ENCODE measurements at places on chromosomes 13 and 19.
A peak's percentile ranks its signal among the peaks of the same experiment; 100 is the strongest.

GRCh38 chr13:25281193-25281934 lies 5.9 kb downstream of the MTMR6 start:
- no peak for DNase-seq

DNA sequence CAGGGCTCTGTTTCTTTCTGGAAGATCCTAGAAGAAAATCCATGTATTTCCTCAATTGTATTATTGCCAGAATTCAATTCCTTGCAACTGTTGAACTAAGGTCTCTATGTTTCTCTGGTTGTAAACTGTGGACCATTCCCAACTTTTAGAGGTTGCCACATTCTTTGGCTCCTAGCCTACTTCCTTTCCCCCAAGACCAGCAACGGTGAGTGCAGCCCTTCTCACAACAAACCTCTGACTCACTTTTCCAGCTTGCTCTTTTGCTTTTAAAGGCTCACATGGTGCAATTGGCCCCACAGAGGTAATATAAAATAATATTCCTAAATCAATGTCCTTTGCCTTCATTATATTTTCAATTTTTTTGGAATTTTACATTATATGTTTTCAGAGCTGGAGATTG lies 371.3 kb downstream of the SLITRK5 start:
- no peak for DNase-seq

DNA sequence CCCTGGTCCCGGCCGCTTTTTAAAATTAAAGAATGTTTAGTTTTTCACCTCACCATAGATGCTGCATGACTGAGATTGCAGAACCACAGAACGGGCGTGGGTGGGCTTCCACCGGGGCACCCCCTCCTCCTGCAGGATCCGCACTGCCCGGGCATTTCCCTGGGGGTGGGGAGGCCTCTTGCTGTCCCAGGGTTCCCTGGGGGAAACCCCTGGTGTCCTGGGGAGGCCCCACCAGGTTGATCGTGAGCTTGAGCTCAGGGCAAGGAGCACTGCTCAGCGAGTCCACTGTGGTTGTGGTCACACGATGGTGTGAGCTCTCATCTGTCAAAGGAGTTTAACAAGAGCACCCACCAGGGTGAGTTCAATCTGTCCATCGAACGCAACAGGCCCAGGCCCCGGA lies 11.4 kb upstream of the TCF3 start:
- DNase-seq = no peak

GRCh38 chr13:50979187-50979586 lies 69.6 kb downstream of the RNASEH2B start:
- DNase-seq = no peak

DNA sequence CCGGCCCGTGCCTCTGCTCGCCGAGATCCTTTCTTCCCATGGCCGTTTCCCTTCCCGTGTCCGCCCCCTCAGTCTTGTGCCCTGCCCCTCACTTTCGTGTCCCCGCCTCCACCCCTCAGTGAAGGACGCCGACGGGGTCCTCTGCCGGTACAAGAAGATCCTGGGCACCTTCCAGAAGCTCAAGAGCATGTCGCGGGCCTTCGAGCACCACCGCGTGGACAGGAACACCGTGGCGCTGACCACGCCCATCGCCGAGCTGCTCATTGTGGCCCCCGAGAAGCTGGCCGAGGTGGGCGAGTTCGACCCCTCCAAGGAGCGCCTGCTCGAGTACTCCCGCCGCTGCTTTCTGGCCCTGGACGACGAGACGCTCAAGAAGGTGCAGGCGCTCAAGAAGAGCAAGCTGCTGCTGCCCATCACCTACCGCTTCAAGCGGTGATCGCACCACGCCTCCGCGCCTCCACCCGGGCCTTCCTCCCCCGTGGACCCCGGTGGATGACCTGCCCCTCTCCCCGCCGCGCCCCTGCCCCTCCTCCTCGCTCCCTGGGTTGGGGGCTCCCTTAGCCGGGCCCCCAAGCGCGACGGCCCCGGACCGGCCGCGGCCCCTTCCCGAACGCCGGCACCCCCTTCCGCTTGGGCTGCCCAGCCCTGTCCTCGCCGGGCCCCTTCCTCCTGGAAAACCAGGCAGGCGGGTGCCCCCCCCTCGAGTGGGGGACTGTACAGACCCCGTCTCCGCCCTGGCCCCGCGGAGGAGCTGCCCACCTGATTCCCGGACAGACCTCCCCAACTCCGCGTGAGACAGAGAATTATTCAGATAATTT lies 2.3 kb upstream of the U2AF2 start:
- no peak for DNase-seq

DNA sequence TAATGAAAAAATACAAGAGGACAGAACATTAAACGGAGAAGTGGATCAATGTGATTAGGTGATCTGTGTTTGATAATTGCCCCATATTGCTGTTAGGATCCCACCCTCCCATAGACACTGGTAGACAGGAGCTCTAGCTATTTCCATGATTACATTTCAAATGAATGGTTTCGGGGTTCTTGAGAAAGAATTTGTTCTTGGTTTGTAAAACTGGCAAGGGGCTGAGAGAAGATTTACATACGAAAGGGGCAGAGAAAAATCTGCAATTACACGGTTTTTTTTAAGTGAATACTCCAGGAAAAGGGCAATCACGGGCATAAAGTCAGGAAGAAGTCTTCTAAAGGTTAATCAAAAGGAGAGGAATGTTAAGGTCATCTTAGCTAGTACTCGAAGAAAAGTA lies 2125.7 kb upstream of the PCDH20 start:
- no peak for DNase-seq

DNA sequence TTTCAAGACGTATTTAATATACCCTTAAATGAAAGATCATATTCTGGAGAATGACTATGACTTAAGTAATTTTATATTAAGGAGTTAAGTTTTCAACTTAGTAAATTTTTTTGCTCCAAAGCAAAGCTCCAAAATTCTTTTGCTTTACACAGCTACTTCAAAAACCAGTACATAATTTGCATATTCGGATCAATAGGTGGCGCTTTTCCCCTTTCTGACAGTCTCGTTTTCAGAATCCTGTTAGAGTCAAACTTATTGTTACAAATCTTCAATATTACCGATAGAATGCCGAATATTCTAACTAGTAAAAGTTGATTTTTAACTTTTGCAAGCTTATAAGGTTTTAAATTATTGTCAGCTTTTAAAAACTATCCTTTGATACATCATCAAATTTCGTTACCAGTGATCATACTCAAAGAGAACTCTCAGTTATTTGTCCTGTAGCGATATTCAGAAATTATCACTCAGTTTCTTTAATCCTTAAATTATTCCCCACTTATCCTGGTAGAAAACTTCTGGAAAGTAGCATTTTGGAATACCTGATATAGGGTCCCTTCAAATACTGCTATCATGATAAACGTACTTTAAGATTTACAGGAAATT lies 852.7 kb upstream of the KLHL1 start:
- DNase-seq = peak; percentile 61

DNA sequence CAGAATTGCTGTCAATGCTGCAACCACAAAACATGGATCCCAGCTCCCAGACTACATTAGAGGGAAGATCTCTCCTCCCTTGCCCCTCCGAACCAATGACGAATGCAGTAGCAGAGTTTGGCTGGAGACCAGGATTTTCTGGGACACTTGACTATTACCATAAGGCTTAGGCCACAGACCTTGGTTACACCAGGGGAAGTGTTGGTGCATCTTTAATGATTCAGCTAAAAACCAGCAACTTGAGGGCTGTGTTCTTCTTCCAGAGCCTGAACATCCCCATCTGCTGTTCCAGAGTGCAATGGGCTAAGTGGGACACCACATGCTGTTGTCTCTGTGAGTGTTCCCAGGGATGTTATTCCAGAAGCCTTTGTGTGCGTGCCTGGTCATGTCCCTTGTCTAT lies 528.2 kb downstream of the LMO7 start:
- no peak for DNase-seq

GRCh38 chr19:37725181-37725580 lies 5.6 kb upstream of the ZNF607 start:
- no peak for DNase-seq

DNA sequence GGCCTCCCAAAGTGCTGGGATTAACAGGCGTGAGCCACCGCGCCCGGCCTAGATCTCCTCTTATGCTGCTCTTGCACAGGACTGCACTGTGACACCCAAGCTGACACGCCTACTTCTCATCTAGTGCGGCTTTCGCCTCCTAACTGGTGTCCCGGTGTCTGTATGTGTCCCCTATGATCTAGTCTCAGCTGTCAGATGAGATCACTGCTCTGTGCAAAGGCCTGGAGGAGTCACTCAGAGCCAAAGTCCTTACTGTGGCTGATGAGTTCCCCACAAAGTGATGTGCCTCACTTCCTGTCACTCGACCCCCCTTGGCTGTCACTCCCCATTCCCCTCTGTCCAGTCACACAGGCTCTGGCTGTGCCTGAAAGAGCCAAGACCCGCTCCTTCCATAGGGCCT lies 2.5 kb downstream of the ZNF556 start:
- DNase-seq = no peak

- DNase-seq = no peak
Measured at GRCh38 chr13:83414393-83414792, 467.9 kb downstream of the SLITRK1 start.

GRCh38 chr19:16649734-16650133 lies 10.2 kb downstream of the SMIM7 start:
- no peak for DNase-seq

DNA sequence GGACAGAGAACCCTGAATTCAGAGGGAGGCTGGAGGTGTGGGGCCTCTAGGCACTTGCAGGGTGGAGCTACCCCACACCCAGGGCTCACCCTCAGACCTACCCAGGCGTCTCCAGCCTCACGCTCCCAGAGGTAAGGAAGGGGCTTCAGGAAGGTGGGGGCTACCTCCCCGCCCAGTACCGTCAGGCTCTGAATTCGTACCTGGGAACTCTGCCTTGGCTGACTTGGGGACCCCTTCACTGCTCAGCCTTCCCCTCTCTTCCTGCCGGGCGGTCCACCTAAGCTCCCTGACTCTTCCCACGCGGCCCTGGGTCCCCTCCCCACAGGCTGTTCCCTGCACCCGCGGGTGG lies 28.5 kb upstream of the PARP4 start:
- DNase-seq = no peak

GRCh38 chr13:27043013-27043412 lies 128.6 kb downstream of the USP12 start:
- DNase-seq = peak; percentile 87

GRCh38 chr19:4922530-4923275 lies 13.4 kb downstream of the UHRF1 start:
- DNase-seq = no peak

DNA sequence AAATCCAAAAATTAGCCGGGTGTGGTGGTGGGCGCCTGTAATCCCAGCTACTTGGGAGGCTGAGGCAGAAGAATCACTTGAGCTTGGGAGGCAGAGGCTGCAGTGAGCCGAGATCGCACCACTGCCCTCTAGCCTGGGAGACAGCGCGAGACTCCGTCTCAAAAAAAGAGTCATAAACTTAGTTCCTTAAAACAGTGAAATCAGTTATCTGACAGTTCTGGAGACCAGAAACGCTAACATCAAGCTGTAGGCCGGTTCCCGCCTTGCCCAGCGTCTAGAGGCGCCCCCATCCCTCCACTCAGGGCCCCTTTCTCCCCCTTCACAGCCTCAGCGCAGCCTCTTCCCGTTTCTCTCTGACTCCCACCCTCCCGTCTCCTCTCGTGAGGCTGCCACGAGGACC lies 11.9 kb downstream of the ADAT3 start:
- DNase-seq = no peak

DNA sequence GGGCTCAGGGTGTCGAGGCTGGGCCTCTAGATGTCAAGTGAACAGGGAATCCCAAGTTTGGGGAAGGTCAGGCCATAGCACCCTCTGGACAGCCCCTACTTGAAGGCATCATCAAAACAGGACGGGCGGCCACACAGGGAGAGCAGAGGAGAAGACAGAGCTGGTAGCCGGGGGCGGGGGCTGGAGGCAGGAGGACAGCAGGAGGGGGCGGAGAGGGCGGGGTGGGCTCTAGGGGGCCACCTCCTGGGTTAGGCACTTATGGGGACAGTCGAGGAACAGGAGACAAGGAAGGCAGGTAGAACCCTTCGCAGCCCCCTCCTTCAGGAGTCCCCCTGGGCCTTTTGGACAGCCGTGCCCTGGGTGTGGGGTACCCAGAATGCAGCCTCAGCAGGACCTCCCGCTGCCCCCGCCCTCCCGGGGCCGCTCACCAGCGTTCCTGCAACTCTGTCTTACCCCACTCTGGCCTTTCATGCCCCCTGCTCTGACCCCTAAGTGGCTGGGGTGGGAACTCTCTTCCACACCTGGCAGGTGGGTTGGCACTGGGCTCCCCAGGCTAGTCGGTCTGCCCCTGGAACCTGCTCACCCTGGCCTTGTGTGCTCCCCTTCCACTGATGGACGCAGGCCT lies 5.8 kb downstream of the SSBP4 start:
- DNase-seq = no peak

DNA sequence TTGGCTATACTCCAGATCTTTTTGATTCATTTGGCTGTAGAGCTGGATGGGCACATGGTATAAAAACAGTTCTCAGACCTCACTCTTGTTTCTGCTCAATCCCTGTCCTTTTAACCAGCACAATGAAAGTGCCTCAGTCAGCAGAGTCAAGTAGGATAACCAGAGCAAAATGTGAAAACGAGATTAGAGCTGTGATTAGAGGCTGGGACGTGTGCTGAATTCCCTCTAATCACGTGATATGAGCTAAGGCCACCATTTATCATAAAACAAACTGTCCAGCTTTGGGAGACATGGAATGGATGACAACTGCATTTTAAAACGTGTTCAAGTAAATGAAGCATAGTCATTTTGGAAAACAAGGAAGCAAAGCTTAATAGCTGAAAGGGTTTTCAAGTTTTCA lies 54.1 kb downstream of the GJA3 start:
- DNase-seq = no peak

DNA sequence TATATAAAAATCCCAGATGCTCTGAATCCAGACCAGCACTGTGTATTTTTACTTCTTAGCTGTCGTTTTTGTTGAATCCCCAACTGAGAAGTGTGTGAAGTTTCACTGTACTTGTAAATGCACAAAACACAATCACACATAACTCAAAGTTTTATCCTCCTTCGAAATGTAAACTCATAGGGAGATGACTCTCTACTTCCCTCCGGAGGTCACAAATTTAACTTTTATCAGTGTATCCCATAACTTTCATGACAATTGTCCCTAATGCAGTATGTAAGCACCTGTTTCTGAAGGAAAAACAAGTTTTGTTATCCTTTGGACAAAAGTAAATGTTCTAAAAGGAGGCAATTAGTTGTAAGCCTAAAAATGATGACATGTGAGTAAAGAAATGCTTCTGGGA lies 665.0 kb upstream of the SLITRK6 start:
- DNase-seq = peak; percentile 1

DNA sequence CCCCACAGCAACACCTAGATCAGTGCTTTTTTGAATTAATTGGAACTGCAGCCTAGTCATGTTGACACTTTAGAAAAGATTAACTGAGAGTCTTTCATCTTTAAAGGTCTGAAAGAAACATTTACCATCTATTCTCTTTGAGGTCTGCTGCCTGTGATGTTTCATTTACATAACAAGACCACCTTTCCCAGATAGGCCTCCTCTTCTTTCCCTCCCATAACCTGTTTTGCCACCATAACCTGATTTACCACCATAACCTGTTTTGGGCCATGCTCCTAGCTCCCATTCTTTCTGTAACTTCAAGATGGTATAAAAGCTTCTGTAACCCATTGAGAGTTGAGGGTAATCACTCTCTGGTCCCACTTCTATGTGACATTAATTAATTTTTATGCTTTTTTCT lies 320.8 kb downstream of the PCDH20 start:
- DNase-seq = no peak

Measured in fibroblast of pulmonary artery (primary cell).